Stimulated activated CD4-positive, alpha-beta T cell treated with anti-CD3 and anti-CD28 coated beads, TNF-alpha, amount 100 ng/mL, for 24 hours (primary cell): ENCODE measurements at places on chromosomes 11 and 22.

DNA sequence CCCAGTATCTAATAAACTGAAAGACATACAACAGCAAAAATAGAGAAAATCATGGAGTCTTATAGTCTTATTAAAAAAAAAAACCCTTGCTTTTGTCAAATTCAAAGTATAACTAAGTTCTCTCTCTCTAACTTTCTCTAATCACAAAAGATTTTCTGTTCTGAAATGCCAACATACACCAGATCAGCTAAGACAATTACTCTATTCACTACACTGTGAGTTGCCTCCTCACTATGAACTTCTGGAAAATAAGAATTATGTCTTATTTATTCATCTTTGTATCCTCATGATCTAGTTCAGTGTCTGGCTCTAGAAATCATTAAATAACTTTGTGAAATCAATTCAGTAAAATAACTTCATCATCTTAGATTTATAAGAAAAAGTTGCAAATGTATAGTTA lies 12.7 kb downstream of the FAM76B start:
- DNase-seq = no peak

- DNase-seq = no peak
Observed at GRCh38 chr11:44403587-44404273, 93.8 kb upstream of the ALX4 start.

GRCh38 chr11:113991170-113991569 lies 16.3 kb downstream of the HTR3A start:
- no peak for DNase-seq

GRCh38 chr11:134374171-134374570 lies 37.9 kb downstream of the B3GAT1 start:
- no peak for DNase-seq

- DNase-seq = no peak
Observed at GRCh38 chr11:17238377-17238776, 30.6 kb upstream of the PIK3C2A start.

- no peak for DNase-seq
Observed at GRCh38 chr11:23112987-23113886, 253.0 kb upstream of the CCDC179 start.

GRCh38 chr11:121123496-121124069 lies 22.5 kb downstream of the TECTA start:
- no peak for DNase-seq

DNA sequence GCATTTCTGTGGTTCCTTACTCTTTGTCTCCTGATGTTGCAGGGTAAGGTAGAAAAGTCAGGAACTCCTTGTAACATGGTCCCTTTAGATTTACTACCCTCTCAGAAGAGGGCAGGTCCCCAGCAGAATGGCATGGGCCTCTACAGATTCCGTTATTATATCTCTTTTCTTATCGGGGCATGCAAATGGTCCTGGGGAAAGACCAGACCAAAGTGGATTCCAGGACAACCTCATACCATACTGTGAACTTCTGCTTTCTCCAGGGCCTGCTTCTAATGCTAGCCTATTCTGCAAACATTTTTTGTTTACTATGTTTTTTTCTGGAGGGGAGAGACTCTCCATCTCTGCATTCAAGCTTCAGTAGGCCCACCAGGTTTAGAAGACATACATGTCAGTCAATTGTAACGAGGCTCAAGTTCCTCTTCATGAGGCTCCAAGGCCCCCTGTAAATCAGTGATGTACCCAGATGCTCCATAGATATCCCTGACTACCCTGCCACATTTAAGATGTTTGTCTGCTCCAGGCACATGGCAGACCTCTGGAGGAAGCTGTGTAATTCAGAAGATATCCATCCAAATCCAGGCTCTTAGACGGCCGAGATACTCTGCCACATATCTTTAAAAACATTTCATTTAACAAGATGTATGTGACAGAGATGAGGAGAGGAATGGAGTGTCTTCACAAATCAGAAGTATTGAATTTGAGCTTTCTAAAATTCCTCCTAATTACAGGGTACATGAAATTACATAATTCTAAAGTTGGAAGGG lies 8.5 kb upstream of the ME3 start:
- no peak for DNase-seq
